ENCODE measurements at places on chromosomes 6 and 20.

GRCh38 chr6:149861603-149862423 is 2.3 kb downstream of the LRP11 start:
- no peak for DNase-seq

DNA sequence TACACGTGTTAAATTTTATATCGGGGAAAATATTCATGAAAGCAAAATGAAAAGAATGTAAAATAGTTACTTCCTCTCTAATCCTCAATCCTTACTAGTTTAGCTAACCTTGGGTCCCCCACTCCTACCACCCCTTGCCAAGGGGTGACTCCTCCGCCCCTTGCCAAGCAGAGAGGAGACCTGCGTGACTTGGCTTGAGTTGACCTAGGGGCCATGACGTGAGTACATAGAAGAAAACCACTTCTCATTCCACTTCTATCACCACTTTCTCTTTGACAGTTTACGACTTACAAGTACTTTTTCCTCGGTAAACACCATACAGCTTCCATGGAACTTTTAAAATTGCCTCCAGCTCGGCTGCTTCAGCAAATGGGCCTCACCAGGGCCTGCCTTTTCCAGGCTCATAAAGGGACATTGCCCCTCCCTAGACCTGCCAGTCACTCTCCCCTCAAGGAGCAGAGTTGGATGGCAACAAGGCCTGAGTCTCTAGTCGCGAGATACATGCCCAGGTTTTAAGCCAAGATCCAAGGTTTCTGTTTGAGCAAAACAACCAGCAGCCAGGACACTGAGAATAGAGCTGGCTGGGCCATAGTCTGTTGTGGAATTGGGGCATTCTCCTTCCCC is 29.9 kb downstream of the SDCBP2 start:
- DNase-seq: no peak

GRCh38 chr6:14883921-14884320 is 361.9 kb upstream of the JARID2 start:
- DNase-seq: no peak

DNA sequence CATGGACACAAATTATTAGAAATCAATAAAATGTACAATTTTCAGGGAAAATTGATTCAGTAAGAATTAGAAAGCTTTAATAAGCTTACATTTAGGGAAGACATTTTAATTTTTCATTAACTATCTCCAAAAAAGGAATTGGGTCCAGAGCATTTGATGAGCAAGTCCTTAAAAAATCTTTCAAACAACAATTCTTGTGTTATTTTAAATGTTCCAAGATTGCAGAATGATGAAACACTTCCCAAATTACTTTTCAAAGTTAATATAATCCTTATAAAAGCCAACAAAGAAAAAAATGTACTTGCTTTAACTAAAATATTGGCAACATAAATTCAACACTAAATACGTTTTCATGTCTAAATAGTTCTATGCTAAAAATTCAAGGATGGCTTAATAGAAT is 102.0 kb downstream of the ADAT2 start:
- DNase-seq: no peak

DNA sequence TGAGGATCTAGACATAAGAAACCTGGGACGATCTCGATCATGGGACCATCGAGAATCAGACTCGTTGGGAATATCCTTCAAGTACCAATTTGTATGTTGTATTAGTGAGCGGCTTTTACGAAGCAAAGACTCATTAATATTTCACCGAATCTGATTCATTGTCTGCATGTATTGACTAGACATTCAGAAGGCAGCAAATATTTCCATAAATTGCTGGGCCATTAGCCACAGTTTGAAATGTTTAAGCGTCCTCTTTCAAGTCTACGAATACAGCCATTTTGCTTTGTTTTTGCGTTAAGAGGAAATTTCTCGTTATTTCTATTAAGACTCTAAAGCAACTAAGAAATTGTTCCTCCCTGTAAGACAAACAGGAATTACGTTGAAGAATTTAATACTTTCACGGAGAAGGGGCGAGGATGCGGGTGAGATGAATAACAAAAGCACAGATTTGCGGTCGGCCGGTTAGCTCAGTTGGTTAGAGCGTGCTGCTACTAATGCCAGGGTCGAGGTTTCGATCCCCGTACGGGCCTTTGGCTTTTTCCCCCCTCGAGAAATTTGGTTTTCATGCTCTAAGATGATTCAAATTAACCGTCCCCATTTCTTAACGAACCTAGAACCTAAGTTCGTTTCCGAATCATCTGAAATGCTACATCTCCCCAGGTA is 18.5 kb downstream of the POM121L2 start:
- DNase-seq: no peak

GRCh38 chr6:1067346-1067745 is 244.6 kb upstream of the FOXQ1 start:
- no peak for DNase-seq

GRCh38 chr6:153976921-153977693 is 61.9 kb upstream of the OPRM1 start:
- DNase-seq: no peak

- no peak for DNase-seq
These were observed 71.9 kb upstream of the SLC22A16 start for GRCh38 chr6:110548110-110548847.

DNA sequence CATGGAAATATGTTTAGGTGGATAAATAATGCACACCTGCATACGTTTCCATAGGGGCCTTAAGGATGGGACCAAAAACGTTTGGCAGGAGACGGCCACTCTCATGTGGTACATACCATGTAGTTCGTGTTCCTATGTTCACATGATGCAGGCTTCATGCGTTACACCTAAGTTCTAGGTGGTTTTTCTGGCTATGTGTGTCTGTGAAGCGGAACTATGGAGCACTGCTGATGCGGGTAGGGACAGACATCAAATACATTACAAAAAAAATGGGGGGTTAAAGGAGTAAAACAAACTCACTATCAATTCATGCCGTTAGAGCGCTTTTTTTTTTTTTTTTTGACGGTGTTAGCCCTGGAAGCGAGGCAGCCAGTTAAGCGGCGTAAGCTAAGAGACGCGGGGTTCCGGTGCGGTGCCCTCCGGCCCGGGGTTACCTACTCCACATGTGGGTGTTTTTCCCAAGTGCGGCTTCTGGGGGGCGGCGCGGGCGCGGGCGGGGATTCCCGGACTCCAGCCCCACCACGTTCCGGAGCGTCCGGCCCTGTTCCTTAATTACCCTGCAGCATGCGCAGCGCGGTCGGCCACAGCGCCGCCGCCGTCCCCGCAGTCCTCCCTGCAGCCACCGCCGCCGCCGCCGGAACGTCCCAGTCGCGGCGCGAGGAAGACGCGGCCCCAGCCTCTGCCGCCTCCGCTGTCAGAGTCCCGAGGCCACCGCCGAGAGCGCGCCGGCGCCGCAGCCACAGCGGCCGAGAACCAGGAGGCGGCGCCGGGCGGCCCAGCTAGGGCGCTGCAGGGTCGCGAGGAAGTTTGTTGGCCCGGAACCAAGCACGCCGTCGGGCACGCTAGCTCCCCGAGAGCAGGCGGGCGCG is 648 bp downstream of the COL19A1 start:
- DNase-seq: peak; percentile 39

- DNase-seq: peak; percentile 34
These were observed 36.3 kb upstream of the VEGFA start for GRCh38 chr6:43733471-43734293.

- no peak for DNase-seq
These were observed 11.5 kb downstream of the TAAR2 start for GRCh38 chr6:132612449-132613108.

DNA sequence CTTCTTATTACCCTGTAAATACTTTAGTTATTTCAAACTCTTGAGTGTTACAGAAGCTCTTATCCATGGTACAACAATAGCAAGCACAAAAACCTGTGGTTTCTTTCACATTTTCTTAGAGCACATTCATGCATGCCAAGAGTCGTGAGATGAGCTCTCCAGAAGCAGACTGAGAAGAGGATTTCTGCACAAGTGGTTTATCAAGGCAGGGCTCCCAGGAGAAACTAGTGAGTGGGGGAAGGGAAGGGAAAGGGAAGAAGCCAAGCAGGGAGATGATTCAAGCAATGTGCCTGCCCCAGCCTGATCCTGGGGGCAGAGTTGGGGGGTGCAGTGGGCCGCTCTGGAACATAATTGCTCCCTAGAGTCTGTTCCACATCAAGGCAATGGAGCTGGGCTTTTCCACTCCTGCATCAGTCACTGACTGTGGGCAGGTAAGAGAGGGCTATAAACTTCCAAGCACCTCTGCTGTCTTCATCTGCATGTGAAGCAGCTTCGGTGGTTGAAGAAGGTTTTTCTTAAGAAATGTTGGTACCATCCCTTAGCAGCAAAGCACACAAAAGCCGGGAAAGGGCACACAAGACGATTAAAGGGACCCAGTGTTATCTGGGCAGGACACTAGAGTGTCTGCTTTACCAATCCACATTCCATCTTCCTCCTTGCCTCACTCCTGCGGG is 152.1 kb downstream of the PLCB4 start:
- no peak for DNase-seq

DNA sequence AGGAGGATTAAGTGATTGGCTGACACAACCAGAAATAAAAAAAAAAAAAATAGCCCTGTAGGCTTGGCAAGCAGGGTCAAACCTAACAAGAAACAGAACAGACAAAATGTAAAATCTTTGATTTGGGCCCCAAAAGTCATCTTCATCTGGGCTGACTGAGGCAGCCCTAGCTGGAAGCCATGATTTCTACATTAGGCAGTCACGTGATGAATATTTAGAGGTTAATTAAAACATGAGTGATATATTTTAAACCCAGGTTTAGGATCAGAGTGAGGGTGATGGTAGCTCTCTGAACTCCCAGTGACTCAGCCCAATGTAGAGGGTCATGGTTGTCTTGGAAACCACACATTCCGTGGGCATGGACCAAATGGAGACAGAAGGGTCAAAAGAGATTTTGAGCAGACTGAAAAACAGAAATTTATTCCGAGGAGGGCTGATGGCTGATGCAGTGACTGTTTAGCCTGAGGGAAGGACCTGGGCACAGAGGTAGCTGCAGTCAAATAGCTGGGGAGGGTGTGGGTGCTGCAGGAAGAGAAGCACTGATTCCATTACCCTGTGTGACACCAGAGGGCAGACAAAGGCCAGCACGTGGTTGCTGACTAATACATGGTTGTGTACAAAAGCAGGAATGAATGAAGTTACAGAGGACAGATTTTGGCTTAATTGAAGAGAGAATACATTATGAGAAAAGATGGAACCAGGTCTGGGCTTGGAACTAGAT is 573.1 kb upstream of the CHD6 start:
- DNase-seq: no peak

- no peak for DNase-seq
These were observed at the start of gene CAP2 for GRCh38 chr6:17392978-17393891. Gene CAP2 (plus strand): TSS chr6:17393595. CDS start chr6:17421556, 27,961 bp downstream.

DNA sequence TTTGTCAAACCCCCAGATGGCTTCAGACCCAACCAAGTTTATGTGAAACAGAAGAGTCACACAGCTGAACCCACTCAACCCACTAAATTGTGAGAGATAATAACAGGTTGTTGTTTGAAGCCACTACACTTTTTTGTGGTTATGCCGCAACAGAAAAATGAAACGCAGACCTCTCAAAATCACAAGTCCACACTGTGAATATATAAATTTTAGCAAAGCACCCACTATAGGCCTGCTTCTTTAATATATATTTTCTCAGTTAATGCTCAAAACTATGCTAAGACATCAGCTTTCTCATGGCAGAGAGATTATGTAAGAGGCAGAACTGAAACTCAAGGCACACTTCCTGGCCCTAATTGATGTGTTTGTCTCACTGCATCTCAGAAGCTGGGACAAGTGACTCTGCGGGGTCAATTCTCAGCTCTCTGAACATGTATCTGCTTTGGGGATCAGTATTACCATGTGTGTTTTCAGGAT is 27.7 kb downstream of the MAP3K5 start:
- DNase-seq: no peak

- no peak for DNase-seq
These were observed 545.6 kb downstream of the KIF16B start for GRCh38 chr20:16027686-16028085.

- no peak for DNase-seq
These were observed 170.7 kb downstream of the ERMARD start for GRCh38 chr6:169921853-169922824.

DNA sequence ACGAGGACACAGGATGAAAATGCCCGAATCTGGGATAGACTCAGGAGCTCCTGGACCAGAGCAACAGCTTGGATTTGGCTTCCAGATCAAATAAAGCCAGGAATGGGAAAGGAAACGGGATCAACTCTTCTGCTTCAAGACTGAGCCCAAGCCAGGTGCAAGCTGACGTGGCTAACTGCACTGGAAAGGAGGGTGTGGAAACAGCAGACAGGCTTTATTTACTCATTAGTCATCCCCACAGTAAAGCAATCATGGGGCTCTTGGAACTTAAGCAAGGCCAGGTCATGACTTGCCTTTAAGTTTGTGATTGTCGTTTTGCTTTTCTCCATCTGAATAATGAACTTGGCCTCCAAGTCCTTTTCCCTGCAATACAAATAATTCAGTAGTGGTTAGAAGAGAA is 45.2 kb downstream of the KIF16B start:
- no peak for DNase-seq

- DNase-seq: no peak
These were observed 15.7 kb upstream of the AFDN start for GRCh38 chr6:167811040-167811439.

GRCh38 chr6:133337308-133337707 is 96.2 kb downstream of the EYA4 start:
- no peak for DNase-seq

DNA sequence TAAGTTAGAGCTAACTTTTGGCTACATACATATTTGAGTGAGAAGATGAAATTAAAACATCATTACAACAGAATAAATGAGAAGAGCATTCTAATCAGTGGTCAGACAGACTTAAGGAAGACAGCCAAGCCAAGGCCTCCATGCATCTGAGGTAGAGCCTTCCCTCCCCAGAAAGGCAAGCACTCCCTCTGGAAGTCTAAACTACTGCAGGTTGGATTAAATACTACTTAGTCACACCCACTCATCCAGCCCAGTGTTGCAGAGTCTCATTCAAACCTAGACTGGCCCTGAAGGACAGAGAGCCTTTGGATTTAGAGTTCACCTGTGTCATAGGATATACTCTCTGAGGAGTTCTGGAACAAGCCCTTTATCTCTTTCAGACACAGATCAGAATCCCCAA is 29.2 kb downstream of the TMX4 start:
- DNase-seq: no peak

GRCh38 chr6:76124018-76124417 is 51.6 kb upstream of the IMPG1 start:
- no peak for DNase-seq

DNA sequence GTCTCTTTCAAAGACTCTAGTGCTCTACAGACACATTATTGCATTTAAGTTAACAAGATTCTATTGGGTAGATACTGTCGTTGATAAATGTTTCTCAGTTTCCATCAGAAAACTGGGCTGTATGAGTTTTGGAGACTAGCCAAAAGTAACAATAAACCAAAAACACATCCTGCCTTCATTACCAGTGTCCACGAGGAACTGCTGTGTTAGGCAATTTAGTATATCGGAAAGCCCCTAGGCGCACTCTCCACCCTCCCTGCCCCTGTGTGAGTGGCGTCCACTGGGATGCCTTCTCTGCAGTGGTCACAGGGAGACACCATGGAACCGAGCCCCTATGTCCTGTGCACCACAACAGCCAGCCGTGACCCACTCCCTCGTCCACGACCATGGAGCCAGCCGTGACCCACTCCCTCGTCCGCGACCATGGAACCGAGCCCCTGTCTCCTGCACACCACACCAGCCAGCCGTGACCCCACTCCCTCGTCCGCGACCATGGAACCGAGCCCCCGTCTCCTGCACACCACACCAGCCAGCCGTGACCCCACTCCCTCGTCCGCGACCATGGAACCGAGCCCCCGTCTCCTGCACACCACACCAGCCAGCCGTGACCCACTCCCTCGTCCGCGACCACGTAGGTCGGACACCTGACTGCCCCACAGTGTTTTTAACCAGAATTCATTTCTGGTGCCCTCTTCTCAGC is 35.3 kb downstream of the DLL1 start:
- DNase-seq: no peak

- DNase-seq: no peak
These were observed 162.7 kb upstream of the MARCKS start for GRCh38 chr6:113694278-113695077.
